ENCODE measurements at places on chromosomes 13 and 19. TPM values are rescaled to one million over a fixed set of nuclear protein-coding genes. Genes with fewer than 3 reads are reported as not detected.

CAMSAP3 gene
- total RNA-seq, result 60.7 TPM

FARP1 gene
- total RNA-seq, result 27.2 TPM

- H3K27me3 ChIP-seq, result no peaks in the 10 kb centered on the region
- H3K4me1 ChIP-seq, result peaks cover 56% of the 10 kb centered on the region
- no peak for DNase-seq
- H3K4me3 ChIP-seq, result peak overlapping the region; percentile 75
- peaks cover 37% of the 10 kb centered on the region for H3K36me3 ChIP-seq
- H3K27ac ChIP-seq, result peak overlapping the region; percentile 97
Observed at GRCh38 chr19:54158812-54159351, 639 bp downstream of the LENG1 start.

DNA sequence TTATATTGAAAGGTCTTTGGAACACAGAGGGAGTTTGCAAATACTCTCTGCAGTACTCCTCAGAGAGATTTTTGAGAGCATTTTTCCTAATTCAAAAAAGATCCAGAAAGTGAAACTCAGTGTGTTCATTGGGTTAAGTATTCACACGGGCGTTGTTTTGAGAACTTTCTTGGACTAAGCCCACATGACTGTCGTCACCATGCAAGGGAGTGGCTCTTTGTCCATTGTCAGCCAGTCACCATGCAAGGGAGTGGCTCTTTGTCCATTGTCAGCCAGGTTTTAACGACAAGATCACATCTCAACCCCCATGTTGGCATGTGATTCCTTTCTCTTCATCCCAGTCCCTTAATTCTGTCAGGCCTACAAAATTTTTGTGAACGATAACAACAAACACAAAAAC lies 81.2 kb upstream of the STK24 start:
- no peak for DNase-seq
- peak overlapping the region; percentile 20 for H3K4me3 ChIP-seq
- H3K4me1 ChIP-seq, result peaks cover 16% of the 10 kb centered on the region
- peak overlapping the region; percentile 81 for H3K27ac ChIP-seq
- H3K36me3 ChIP-seq, result no peaks in the 10 kb centered on the region
- no peaks in the 10 kb centered on the region for H3K27me3 ChIP-seq

- peaks cover 2% of the 10 kb centered on the region for H3K36me3 ChIP-seq
- peak; percentile 56 for DNase-seq
- H3K4me3 ChIP-seq, result no peak overlapping the region
- H3K4me1 ChIP-seq, result peaks cover 35% of the 10 kb centered on the region
Observed at GRCh38 chr19:17347361-17347760, 10.0 kb downstream of the GTPBP3 start.

GRCh38 chr19:28876609-28877123 lies 336.3 kb downstream of the UQCRFS1 start:
- H3K27ac ChIP-seq, result no peak overlapping the region
- no peaks in the 10 kb centered on the region for H3K36me3 ChIP-seq
- no peak overlapping the region for H3K4me3 ChIP-seq

- no peaks in the 10 kb centered on the region for H3K27me3 ChIP-seq
- peaks cover 11% of the 10 kb centered on the region for H3K36me3 ChIP-seq
- no peak within 1 kb of the TSS for H3K4me3 ChIP-seq
Observed at GRCh38 chr19:14085309-14085995, at the start of gene C19orf67. Gene C19orf67, minus strand, starts transcription at chr19:14085783. Its CDS starts 156 bp downstream, at chr19:14085627.

DNA sequence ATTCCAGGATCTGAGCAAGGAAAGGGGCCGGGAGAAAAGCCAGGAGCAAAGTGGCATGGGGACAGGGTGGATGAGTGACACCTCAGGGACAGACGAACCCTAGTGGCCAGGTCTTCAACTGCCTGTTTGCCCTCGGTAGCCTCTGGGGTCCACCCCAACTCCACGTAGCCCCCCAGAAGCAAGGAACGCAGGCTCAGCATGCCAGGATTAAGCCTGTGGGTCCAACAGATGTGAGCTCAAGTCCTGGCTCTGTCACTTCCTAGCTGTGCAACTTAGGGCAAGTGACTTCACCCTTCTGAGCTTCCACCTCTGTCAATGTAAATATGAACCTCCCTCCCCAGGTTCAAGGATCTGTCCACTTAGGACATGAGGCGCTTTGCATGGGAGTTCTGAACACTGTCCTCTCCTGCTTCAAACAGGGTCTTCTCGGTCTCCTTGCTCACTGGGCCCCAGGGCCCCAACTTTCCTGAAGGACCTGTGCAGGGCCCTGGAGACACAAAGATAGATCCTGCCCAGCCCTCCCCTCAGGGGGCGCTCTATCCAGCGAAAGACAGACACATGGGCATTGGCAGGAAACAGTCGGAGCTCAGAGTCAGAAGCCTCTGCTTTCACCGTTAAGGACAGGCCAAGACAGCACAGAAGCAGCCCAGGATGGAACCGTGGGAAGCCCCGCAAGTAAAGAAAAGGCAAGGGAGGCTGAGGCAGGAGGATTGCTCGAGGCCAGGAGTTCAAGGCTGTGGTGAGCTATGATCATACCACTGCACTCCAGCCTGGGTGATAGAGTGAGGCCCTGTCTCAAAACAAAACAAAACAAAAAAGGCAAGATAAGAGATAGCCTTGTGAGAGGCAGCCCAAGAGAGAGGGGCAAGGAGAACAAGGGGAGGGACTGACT lies 13.2 kb downstream of the SYDE1 start:
- H3K4me3 ChIP-seq, result no peak overlapping the region
- peaks cover 74% of the 10 kb centered on the region for H3K36me3 ChIP-seq
- DNase-seq, result no peak
- H3K27me3 ChIP-seq, result no peaks in the 10 kb centered on the region

GRCh38 chr19:50897612-50898011 lies 13.6 kb downstream of the KLK4 start:
- no peak for DNase-seq
- H3K27ac ChIP-seq, result no peak overlapping the region
- H3K4me1 ChIP-seq, result no peaks in the 10 kb centered on the region
- no peaks in the 10 kb centered on the region for H3K36me3 ChIP-seq

DNA sequence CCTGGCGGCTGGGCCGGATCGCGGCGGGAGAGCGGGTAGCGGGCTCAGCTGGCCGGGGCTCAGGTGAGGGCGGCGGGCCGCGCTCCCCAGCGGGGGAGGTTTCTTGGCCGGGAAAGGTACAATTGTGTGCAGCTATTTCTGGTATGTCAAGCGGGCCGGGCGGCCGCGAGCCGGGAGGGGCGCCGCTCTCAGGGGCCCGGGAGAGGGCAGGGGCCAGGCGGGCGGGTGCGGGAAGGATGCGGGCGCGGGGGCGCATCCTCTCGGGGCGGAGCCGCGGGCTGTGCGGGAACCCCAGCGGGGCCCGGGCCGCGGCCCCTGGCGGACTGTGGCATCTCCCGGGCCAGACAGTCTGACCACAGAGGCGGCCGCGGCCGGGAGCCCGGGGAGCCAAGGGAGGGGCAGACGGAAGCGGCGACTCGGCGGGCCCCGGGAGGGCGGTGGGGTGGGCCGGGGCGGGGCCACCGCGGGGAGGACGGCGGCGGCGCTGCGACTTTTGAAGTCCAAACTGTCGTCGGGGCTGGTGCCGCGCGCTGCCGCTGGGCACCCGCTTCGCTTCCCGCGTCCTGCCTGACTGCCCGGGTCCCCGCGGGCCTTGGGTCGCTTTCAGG lies at the start of gene LMO7:
Gene LMO7, plus strand, starts transcription at position 503 of the 608 bp plus-strand sequence. CDS start 328 bp downstream, outside the sequence.
- peak within 1 kb of the TSS; percentile 67 for H3K27ac ChIP-seq
- peaks cover 33% of the 10 kb centered on the region for H3K4me1 ChIP-seq
- DNase-seq, result peak; percentile 84
- no peaks in the 10 kb centered on the region for H3K36me3 ChIP-seq

DNA sequence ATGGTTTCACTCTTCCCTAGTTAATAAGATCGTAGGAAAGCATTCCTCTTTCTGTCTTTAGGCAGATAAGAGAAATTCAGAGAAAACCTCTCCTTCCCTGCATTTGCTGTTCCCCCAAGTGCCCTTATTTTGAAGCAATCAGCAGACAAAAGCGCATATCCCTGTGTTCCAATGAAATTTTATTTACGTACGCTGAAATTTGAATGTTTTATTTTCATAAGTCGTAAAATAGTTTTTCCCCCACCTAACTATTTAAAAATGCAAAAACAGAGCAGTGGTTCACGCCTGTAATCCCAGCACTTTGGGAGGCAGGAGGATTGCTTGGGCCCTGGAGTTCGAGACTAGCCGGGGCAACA lies 17.2 kb upstream of the MRI1 start:
- H3K4me1 ChIP-seq, result peaks cover 16% of the 10 kb centered on the region
- no peaks in the 10 kb centered on the region for H3K27me3 ChIP-seq
- DNase-seq, result no peak
- peaks cover 7% of the 10 kb centered on the region for H3K36me3 ChIP-seq
- peak overlapping the region; percentile 92 for H3K4me3 ChIP-seq

Measured in suprapubic skin (tissue), 4 donors.